ENCODE measurements at places on chromosomes 2 and 18.

GRCh38 chr2:100894796-100895156, 74.8 kb downstream of the NPAS2 start:
- DNase-seq: no peak

- DNase-seq: peak; percentile 32
Measured at GRCh38 chr18:12598181-12598930, 59.6 kb downstream of the SPIRE1 start.

GRCh38 chr2:47029737-47030524, 114.3 kb upstream of the MCFD2 start:
- DNase-seq: no peak

DNA sequence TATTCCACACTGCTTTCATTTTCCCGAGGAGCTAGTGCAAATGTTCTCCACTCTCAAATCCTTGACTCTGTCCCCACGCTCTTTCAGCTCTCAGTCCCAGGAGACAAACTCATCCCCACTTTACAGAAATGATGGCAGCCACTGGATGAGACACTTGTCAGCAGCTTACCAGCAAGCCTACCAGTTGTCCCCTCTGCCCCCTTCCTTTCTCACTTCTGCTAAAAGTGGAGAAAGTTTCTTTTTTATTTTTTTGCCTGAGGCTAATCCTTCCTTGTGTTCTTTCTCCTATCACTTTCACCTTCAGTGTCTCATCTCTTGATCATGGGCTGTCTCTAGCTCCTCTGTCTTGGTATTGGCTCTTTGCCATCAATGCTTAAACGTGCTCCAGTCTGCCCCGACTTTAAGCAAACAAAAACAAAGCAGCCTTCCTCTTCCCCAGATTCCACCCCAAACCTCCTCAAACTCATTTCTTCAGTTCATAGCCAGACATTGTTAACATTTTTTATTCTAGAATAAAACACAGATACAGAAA, 64.5 kb downstream of the TTC32 start:
- DNase-seq: no peak

DNA sequence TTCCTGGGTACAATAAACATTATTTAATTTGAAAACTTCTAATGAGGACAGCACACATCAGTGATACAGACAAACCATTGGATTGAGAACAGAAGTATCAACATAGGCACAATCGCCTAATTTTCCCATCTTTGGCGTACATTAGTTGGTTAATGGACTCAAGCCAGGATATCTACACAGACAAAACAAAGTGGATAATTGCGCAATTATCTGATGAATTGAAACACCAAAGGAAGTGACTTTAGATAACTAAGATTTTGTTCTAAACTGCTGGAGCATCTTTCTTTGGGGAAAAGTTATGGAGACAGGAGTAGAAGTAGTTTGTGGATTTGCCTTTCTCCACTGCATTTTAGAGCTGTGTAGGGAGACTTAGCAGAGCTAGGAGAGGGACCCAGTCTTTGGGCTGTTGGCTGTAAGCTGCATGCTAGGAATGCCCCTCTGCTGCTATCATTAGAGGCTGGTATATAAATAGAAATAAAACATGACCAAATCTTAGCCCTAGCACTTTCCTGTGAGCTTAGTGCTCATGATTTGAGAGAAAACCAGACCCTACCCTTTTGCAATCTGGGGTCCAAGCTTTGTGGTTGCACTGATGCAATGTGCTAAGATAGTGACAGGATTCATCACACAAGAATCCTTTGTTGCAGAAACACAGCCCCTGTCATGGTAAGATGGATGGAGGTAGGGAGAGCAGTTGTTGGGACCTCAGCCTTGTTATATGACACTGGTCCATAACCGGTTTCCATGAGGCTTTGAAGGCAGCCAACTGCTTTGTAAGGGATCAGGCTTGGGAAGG, 264.5 kb upstream of the PIK3C3 start:
- no peak for DNase-seq

DNA sequence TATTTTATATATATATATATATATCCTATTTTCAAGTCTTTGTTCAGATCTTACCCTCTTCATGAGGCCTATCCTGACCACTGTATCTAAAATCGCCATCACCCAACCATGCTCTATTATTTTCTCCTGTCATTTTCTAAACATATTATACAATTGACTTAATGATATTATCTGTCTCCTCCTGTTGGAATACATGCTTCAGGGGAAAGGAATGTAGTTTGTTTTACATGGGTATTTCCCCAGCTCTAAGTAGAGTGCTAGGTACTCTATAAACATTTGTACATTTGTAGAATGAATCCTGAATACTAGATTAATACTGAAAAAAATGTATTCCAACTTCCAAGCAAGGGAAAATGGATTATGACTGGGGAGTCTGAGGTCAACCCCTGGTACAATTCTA, 26.2 kb downstream of the TTC21B start:
- no peak for DNase-seq
